Stimulated activated CD8-positive, alpha-beta memory T cell treated with anti-CD3 and anti-CD28 coated beads, Interleukin-12 subunit alpha, Interleukin-12 subunit beta, amount 100 ng/mL, for 4 hours (primary cell): ENCODE measurements at places on chromosomes 13 and 19.

- DNase-seq: no peak
Measured at GRCh38 chr13:100917011-100917410, 242.4 kb upstream of the TMTC4 start.

- DNase-seq: no peak
Measured at GRCh38 chr19:55080121-55080967, 4.7 kb downstream of the EPS8L1 start.

DNA sequence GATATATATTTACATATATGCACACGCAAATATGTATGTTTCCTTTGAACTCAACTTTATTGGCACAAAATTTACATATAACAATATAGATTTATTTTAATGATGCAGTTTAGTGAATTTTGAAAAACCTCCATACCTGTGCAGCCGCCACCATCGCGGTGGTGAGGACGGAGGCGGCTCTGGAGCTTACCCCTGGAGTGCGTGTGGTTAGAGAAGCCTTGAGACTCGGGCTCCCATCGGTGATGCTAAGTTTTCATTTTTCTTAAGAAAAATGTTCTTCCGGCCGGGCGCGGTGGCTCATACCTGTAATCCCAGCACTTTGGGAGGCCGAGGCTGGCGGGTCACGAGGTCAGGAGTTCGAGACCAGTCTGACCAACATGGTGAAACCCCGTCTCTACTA, 31.8 kb downstream of the GJA3 start:
- no peak for DNase-seq

DNA sequence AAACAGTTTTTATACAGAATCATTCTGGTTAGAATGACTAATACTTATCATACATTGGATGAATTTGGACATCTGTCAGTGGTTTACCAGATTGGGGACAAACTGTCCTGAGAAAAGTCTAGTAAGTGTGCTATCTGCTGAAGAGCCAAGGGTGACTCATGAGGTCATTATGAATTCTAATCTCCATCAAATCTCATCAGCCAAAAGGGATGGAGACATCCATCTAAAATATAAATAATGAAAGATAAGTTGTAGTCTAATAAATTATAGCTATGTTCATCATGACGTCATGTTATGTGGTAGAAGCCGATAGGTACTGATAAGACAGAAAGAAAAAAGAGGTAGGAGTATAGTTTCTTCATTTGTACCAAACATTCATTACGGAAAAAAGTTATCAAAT, 804.4 kb downstream of the PCDH9 start:
- no peak for DNase-seq
